Esophagus squamous epithelium (tissue), 5 donors: ENCODE measurements at places on chromosomes 4 and X. TPM values are rescaled to one million over a fixed set of nuclear protein-coding genes. Genes with fewer than 3 reads are reported as not detected.

GRCh38 chr4:45062935-45063545 lies 336.7 kb upstream of the GNPDA2 start:
- no peak for DNase-seq

- DNase-seq: no peak
Measured at GRCh38 chrX:2401590-2402360, 99.0 kb downstream of the DHRSX start.

GRCh38 chrX:70553516-70553915 lies 108.9 kb downstream of the DLG3 start:
- DNase-seq: no peak

The C4orf54 gene
- total RNA-seq: not detected

The LRIT3 gene
- total RNA-seq: not detected

The SMPX gene
- total RNA-seq: not detected

The MAMLD1 gene
- total RNA-seq: 2.1 TPM

- DNase-seq: no peak
Measured at GRCh38 chrX:112834031-112834845, 6.4 kb downstream of the AMOT start.

DNA sequence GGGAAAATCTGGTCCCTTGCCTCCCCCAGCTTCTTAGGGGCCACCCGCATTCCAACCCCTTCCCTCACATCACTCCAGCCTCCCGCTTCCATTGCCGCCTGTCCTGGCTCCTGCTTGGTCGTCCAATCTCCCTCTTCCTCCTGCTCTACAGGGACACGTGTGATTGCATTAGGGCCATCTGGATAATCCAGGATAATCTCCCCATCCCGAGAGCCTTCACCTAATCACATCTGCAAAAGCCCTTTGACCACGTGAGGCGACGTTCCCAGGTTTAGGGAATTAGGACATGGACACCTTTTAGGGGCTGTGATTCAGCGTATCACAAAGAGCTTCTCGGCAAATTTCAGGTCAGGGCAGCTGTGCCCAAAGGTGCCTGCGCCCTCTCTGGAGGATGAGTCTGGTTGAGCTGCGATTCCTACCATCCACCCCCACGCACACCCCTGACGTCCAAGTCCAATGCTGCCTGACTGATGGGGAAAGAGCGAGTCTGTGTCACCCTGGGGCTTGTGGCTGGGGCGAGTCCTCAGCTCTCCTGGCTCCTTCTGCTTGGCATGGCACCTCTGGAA lies 104.6 kb downstream of the PSAPL1 start:
- no peak for DNase-seq

- DNase-seq: no peak
Measured at GRCh38 chr4:141899103-141899502, 262.7 kb downstream of the IL15 start.

DNA sequence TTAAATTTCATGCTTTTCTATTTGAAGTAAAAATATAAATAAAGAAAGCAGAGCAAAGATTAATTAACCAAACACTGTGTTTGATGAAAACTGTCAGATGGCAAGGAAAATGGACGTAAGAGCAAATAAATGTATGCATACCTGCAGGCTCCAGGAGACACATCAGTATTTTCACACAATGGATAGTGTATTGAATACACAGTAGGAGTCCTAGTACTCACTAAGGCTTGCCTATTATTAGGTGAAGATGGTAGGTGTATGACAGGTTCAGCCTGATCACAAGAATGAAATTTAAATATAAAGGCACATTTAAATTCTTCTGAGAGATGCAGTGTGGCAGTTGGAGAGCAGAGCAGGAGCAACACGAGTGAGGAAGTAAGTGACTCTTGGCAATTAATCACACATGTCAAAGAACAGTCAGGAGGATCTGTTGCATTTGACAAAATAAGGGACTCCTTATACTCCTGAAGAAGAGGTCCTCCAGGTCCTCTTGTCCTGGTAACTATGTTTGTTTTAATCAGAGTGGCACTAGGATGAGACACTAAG lies 106.0 kb upstream of the NDST4 start:
- DNase-seq: no peak

DNA sequence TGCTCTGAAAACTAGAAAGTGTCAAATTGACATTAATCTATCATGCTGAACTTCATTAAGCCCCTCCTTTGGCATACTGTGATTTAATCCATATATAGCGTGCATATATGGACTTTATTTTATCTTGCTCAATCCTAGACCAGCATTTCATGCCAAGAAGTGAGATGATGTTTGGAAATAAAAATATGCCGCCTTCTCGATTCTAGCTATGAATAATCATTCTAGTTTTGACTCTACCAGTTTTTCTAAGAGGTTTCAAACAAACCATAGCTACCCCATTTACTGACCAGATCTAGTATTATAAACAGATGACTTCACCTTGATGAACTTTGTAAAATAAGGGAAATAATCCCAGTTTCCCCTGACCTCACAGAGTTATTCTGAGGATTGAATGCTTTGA lies 95.0 kb downstream of the ARX start:
- no peak for DNase-seq

DNA sequence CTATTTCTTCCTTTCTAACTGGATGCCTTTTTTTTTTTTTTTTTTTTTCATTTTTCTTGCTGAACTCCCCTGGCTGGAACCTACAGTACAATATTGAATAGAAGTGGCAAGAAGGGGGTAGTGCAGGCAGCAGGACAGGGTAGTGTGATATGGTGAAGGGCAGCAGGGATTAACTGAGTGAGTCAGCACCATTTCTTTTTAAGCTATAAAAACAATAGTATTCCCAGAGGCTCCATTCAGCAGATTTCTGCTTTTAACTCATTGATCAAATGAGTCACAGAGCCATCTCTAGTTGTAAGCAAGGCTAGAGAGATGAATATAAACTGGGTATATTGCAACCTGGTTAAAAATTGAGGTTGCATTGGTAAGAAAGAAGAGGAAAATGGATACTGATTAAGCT lies 53.6 kb upstream of the SETD7 start:
- DNase-seq: no peak

GRCh38 chr4:58809366-58809765 lies 1699.2 kb upstream of the IGFBP7 start:
- DNase-seq: no peak

The TEX13D gene
- not detected for total RNA-seq

The NALF2 gene
- 0.19 TPM for total RNA-seq

The EPHA5 gene
- total RNA-seq: not detected

The ZNF157 gene
- total RNA-seq: not detected

The CCSER1 gene
- 1.2 TPM for total RNA-seq

- no peak for DNase-seq
Measured at GRCh38 chrX:2533424-2533823, 32.6 kb upstream of the DHRSX start.

The EPGN gene
- total RNA-seq: 48.8 TPM

- DNase-seq: no peak
Measured at GRCh38 chrX:6757631-6758030, 222.7 kb upstream of the VCX3A start.

The MAGED4 gene
- 0.76 TPM for total RNA-seq

The BTC gene
- 1.8 TPM for total RNA-seq

The KLHL13 gene
- total RNA-seq: 6.3 TPM

The TMEM175 gene
- total RNA-seq: 22.9 TPM

The DAPP1 gene
- total RNA-seq: 34.9 TPM

GRCh38 chr4:40256329-40256728 lies 59.5 kb downstream of the RHOH start:
- DNase-seq: no peak

- no peak for DNase-seq
Measured at GRCh38 chr4:154067786-154068185, 278.9 kb upstream of the SFRP2 start.

The BEX5 gene
- total RNA-seq: 1.5 TPM

DNA sequence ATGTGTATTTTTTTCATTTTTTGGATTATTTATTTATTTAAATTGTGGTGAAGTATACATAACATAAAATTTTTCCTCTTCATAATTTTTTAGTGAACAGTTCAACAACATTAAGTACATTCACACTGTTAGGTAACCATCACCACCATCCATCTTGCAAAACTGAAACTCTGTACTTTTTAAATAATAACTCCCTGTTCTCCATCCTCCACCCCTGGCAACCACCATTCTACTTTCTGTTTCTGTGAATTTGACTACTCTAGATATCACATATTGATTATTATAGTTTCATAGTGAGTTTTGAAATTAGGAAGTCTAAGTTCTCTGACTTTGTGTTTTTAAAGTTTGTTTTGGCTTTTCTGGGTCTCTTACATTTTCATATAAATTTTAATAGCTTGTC lies 89.3 kb upstream of the STX18 start:
- no peak for DNase-seq

GRCh38 chr4:150402871-150403272 lies 179.1 kb upstream of the MAB21L2 start:
- no peak for DNase-seq

DNA sequence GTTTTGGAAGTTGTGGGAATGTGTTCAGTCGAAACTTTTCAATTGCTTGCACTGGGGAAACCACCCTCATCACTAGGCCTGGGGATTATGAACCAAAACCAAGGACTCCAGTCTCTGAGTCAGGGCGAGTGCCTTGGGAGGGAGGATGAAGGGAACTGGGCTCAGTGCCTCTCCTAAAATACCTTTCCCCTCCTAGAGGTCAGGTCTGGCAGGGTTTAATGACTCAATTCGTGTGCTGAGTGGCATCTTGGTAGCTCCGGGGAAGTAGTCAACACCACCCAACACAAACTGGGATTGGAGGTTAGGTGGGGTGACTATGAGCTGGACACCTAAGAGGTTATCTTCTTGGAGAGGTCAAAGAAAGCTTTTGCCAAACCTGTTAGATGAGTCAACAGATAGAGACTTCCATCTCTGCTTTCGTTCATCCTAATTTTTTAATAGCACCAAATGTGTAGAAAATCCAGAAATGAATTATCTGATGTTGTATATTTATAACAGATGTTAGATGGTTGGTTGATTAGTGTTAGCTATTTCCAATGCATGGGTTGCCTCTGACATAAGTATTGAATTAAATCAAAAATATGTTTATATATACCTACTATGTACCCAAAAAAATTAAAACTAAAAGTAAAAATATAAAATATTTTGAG lies 202.8 kb downstream of the SHROOM3 start:
- no peak for DNase-seq

DNA sequence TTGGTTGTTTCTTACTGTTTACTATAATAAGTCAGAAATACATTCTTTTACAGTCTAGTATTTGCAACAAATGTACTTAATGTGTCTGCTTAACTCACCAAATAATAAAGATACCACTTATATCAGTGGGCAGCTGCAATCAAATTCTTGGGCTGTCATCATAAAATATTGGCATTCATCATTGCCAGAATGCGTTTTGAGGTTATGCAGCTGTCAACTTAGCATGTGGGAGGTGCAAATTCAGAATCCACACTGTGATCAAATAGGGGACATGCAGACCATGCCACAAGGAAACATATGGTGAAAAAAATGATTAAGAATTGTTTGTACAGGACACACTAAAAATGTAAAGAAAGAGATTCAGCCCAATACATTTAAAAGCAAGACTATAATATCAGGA lies 86.5 kb downstream of the HCCS start:
- no peak for DNase-seq

GRCh38 chr4:164485136-164485535 lies 268.8 kb upstream of the SMIM31 start:
- no peak for DNase-seq

- no peak for DNase-seq
Measured at GRCh38 chr4:80271801-80272200, 5.3 kb downstream of the FGF5 start.

- no peak for DNase-seq
Measured at GRCh38 chr4:111807576-111807975, 337.7 kb upstream of the FAM241A start.

The MAGEC3 gene
- not detected for total RNA-seq

The SPANXC gene
- total RNA-seq: not detected

The CXorf49 gene
- not detected for total RNA-seq

GRCh38 chr4:137754652-137755471 lies 222.6 kb upstream of the PCDH18 start:
- DNase-seq: no peak

DNA sequence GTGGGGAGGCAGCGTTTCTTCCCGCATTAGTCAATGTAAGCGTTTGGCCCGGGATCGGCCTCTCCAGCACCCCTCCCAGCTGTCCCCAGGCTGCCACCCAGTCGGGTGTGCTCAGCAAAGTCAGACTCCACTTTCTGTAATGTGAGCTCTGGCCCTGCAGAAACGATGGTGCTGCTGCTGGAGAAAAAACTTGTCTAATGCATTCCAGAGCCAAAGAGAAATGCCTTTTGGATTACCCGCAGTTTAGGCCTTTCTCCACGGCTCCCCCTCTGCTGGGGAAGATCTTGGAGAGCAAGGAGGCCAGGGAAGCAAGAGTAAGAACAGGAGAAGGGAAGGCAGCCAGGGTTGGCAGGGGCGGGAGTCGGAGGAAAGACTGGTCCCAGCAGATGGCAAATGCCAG lies 55.2 kb downstream of the ELF4 start:
- DNase-seq: no peak

DNA sequence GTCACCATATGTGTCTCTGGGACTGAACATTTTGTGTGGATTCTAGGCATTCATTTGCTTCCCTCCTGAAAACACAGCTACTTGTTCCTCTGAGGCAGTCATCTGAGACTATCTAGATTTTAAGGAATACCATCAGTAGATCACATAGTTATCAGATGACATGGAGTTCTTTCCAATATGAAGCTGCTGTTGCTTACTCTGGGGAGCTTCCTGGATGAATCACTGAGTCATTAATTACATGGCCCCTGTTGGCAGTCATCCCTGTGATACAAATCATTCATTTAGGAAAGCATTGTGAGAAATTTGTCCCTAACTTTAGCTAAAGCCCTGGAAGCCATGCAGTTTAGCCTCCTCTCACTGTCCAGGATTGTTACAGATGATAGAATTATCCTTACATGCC lies 98.2 kb upstream of the ARSJ start:
- DNase-seq: no peak

DNA sequence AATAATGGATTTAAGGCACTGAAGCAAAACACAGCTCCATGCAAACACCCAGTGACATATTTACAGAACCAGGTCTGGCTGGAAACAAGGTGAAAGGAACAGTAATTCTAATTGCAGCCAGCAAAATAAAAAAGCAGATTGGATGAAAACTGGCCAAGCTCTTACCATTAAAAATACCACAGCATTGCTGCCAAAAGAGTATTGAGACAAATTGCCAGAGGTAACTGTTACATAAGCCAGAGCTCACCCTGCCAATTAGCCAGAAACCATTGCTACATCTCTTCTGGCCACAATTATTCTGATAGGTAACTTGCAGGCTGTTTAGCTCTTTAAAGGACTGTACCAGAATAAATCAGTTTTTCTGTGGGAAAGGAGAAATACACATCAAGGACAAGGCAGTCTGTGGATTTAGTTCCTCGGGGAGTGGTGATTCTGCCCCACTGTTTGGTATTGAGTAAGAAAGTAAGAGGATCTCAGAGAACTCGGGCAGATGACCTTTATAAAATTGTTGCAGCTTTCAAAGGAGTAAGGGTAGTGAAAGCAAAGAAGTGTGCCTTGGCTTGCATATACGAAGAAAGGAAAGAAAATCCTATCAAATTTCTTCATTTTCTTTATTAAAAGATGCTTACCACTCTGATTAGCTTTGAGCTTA lies 369.5 kb downstream of the PPP3CA start:
- no peak for DNase-seq

- no peak for DNase-seq
Measured at GRCh38 chr4:40916218-40916555, 166.4 kb downstream of the NSUN7 start.

GRCh38 chrX:139290310-139290709 lies 240.2 kb upstream of the F9 start:
- DNase-seq: no peak

The ABRAXAS1 gene
- total RNA-seq: 9.0 TPM

- DNase-seq: no peak
Measured at GRCh38 chrX:43373032-43373431, 283.1 kb upstream of the MAOA start.

The TLL1 gene
- 4.8 TPM for total RNA-seq

GRCh38 chr4:21742326-21742725 lies 206.2 kb downstream of the KCNIP4 start:
- no peak for DNase-seq
